ENCODE measurements at places on chromosomes 11 and 22.

DNA sequence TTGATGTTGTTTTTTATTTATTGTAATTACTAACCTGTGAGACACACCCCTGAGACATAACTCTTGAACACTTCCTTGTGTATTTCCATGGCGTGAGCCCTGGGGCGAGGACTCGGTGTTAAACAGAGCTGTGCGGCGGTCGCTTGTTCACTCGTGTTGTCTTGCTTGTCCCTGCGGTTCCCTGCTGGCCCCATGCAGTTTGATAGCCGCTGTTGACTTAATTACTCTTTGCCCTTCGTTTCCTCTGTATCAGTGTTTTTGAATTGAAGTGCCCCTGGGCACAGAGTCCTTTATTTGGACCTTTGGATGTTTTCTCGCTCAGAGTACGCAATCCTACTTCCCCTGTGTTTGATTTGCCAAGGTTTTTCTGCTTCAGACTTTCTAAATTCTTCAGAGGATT is 52.7 kb downstream of the TBC1D22A start:
- DNase-seq: no peak

- no peak for DNase-seq
These were observed 41.1 kb downstream of the OTOG start for GRCh38 chr11:17588166-17588565.

DNA sequence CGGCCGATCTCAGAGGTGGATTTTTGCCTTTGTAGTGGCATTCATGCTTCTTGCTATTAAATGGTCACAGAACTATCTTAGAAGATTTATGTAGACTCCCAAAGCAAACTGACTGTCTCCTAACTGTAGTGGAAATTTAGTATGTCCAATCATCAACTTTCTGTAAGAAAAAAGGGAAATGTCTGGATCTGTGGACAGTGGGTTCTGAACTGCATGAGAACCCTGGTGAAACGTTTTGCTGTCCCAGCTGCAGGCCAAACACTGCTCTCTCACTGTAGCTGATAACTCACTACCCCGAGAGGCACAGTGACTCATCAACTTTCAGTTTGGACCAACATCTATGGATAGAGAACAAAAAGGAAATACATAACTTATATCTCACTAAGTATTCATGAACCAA is 387.1 kb downstream of the SOX6 start:
- DNase-seq: peak; percentile 20

DNA sequence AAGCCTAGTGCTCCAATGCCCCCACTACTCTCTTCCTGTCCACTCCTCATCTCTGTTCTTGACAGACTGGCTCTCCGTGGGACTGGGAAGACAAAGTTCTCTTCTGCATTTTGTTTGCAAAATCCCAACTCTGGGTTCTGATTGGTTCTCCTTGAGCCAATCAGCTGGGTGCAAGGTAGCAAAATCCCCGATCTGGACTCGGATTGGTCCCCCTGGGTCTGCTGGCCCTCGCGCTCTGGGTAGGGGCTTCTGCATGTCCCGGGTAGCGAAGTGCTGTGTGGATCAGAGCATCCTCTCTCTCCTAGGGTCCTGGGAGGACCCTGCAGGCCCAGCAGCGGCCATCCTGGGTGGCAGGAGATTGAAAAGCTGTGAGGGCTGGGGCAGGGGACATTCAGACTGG is 22.3 kb upstream of the A4GALT start:
- DNase-seq: no peak

GRCh38 chr11:117376517-117376916 is 48.9 kb downstream of the CEP164 start:
- no peak for DNase-seq

- no peak for DNase-seq
These were observed 47.3 kb downstream of the RDX start for GRCh38 chr11:110249066-110249465.

Data from NCI-H748 treated with DMSO at 0.1 percent for 48 hours (cell line).